Naive thymus-derived CD4-positive, alpha-beta T cell (primary cell): ENCODE measurements at places on chromosomes 12 and 14.

DNA sequence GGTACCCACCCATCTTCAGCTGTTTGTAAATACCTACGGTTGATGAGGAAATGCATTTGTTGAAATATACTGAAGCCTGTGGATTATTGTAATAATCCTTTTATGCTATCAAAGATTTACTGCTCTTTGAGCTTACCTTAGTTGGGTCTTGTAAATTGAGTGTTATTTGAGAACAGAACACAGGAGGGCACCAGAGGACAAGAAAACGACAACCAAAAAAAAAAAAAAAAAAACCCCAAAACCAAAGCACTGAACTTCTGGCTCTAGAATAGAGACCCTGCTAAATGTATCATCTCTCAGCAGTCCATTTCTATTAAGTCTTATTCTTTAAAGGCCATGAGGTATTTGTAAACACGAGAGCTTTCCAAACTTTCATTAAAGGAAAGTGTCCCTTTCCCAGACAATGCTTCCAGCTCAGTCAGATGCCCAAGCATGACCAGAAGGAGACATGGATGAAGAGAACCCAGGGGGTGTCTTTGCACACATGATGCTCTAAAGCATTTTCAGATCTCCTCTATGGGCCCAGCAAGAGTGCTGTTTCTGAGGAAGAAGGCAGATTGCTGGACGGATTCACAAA is 763.9 kb downstream of the NRXN3 start:
- no peak for DNase-seq

- no peak for DNase-seq
Observed at GRCh38 chr12:5273709-5274108, 158.2 kb upstream of the NTF3 start.

DNA sequence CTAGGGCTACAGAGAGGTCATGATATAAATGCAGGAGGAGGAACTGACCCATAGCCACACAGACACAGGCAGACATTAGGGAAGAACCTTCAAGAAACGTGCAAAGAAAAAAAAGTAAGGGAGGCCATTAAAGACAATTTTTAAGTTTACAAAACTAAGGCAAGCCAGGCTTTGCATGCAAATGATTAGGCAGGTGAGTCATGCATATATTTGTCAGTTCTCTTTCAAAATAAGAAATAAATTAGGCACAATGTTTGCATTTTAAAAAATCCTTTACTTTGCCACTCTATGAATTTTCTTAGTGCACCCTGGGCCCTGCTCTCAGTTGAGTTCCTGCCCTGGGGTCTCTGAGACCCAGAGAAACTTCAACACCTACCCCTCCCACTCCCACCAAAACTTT is 75.0 kb downstream of the PRMT8 start:
- DNase-seq = no peak

- no peak for DNase-seq
Observed at GRCh38 chr12:39364196-39364595, 78.7 kb downstream of the KIF21A start.

DNA sequence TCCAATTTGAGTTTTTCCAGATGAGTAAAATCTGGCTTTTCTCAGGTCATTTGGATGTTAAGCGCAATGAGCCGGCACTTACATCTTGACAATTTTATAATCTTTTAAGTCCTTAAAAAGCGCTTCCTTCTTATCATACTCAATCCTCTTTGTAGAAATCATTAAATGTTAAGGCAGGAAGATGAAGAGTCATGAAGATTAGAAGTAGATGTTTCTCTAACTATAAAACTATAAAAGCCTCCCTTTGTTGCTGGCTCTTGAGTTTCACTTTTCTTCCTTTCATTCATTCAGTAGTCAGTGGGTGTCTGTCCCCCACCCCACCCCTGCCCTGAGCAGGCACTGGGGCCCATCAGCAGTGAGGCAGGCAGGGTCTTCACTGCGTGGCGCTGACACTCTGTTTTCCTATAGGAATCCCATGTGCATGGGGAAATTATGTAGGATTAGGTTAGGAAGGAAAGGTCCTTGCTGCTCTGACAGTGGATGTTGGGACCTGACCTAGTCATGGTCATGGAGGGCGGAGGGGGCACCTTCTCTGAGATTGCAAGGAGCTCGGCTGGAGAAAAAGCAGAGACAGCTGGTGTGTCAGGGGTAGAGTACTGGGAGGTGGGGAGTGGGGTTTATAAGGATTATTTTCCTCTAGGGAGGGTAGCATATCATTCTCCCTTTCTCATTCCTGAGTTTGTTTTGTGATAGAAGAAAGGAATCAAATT is 65.8 kb downstream of the CCDC92 start:
- DNase-seq = no peak

- DNase-seq = no peak
Observed at GRCh38 chr12:113347-113746, 46.8 kb downstream of the IQSEC3 start.

DNA sequence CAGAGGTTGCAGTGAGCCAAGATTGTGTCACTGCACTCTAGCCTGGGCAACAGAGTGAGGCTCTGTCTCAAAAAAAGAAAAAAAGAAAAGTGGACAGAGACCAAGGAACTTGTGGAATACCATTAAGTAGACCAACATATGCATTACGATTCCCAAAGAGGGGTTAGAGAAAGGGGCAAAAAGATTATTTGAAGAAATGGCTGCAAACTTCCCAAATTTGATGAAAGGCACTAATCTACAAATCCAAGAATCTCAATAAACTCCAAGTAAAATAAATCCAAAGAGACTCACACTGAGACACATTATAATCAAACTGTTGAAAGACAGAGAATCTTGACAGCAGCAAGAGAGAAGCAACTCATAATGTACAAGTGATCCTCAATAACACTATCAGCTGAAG is 4.8 kb upstream of the OXA1L start:
- no peak for DNase-seq

DNA sequence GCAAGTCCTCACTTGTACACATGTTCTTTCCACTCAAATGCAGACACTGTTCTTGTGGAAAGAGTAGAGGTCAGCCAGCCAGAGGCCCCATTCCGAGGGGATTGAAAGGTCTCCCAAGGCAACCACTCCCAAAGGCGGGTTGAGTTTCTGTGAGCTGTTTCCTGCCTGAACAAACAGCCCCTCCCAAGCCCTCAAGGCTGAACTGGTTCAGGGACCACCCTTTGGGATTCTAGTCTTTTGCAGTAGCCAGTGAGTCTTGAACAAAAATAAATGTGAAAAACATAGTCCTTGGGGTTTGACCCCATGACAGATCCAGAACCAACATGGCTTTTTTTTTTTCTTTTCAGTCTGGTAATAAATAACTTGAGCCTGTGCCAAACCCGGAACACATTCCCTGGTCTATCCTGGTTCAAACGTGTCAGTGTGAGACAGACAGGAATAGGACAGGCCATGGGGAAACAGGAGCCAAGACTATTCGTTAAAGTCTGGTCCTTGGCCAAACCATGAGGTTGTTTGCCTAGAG is 17.6 kb upstream of the STK38L start:
- no peak for DNase-seq
